Activated CD4-positive, alpha-beta T cell treated with anti-CD3 and anti-CD28 coated beads for 36 hours (primary cell): ENCODE measurements at places on chromosomes 11 and 22.

DNA sequence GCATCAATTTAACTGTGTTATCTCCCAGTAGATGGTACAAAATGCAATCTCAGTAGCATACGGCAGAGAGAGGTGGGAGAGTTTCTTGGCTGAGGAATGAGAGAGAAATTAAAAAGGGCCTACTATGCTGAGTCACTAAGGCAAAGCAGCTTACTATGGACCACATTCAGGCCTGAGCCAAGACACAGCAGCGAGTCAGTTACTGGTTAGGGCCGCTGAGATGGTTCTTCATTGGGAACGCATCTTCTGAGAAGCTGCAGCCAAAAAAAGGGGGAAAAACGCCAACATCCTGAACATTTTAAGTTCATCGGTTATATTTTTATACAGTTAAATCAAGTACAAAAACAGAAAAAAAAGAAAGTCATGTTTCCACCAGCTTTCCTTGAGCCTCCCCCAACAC is 61.1 kb upstream of the BDNF start:
- DNase-seq = no peak

GRCh38 chr11:45026835-45027234 is 76.2 kb upstream of the TP53I11 start:
- DNase-seq = no peak

GRCh38 chr11:1178201-1178885 is 20.6 kb downstream of the MUC5AC start:
- no peak for DNase-seq

DNA sequence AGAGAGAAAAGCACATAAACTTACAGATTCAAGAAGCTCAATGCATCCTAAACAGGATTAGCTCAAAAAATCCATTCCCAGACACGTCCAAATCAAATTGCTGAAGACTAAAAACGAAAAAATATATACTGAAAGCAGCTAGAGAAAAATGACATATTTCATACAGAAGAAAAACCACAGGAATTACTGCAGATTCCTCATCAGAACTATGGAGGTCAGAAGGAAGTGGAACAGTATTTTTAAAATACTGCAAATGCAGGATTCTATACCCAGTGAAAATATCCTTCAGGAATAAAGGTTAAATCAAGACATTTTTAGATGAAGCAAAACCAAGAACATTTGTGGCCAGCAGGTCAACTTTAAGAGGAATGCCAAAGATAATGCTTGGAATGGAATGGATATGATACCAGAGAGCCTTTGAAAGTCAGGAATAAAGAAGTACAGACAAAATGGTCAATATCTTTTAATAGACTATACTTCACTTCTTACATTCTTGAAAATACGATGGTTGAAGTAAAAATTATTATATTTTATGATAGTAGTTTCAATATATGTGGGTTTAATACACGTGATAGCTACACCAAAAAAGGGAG is 352.9 kb downstream of the CTTN start:
- DNase-seq = no peak

DNA sequence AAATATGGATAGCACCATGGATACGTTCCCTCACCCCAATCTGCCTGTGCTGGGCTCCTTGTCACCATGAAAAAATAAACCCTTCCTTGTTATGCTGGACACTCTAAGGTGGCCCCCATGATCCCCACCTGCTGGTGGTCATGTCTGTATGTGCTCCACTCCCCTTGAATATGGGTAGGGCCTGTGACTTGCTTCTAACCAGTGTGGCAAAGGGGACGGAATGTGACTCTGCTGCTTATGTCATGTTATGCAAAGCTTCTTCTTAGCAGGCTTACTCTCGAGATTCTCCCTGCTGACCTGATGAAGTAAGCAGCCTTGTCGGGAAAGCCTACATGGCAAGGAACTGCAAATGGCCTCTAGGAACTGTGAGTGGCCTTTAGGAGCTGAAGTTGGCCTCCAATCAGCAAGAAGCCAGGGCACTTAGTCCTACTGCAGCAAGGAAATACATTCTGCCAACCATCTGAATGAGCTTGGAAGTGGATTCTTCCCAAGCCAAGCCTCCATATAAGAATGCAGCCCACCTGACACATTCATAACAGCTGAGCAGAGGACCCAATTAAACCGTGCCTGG is 159.9 kb downstream of the CCDC34 start:
- DNase-seq = no peak

DNA sequence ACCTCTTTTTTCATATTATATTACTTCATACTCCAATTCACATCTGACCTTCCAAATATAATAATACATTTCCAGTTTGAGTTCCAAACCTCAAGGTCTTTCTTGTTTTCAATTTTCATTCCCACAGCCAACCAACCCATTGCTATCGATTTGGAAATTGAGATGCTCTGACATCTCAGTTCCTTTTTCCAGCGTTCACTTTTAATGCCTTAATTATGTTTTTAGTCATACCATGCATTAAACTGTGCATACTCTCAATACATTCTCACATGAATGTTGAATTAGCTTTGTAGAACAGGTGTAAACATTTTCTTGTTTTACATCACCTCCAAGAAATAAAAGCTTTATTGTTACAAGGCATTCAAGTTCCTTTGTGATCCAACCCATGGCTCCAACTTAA is 294.2 kb upstream of the ANO3 start:
- no peak for DNase-seq

DNA sequence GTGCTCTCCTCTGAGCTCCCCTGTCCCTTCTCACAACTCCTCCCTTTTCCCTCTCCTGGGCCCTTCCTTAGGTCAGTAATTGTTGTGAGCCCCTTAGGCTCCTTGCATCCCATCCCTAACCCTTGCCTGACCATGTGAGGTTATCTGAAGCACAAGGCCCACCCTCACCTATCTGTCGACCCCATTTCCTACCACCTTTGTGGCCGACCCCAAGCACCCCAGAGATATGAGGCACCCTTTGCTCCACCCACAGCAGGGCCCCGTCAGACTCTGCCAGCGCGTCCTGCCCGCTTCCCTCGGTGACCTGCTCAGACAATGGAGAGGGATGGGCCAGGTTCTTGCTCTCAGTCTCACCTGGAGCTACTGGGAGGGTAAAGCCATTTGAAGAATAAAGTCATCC is 1.3 kb downstream of the GNG3 start:
- DNase-seq = peak; percentile 65

- DNase-seq = no peak
Observed at GRCh38 chr11:1570531-1570895, 1.6 kb downstream of the DUSP8 start.

- no peak for DNase-seq
Observed at GRCh38 chr11:78548911-78549590, 25.6 kb downstream of the NARS2 start.

GRCh38 chr22:50274311-50274710 is 4.1 kb upstream of the MAPK11 start:
- DNase-seq = peak; percentile 71

DNA sequence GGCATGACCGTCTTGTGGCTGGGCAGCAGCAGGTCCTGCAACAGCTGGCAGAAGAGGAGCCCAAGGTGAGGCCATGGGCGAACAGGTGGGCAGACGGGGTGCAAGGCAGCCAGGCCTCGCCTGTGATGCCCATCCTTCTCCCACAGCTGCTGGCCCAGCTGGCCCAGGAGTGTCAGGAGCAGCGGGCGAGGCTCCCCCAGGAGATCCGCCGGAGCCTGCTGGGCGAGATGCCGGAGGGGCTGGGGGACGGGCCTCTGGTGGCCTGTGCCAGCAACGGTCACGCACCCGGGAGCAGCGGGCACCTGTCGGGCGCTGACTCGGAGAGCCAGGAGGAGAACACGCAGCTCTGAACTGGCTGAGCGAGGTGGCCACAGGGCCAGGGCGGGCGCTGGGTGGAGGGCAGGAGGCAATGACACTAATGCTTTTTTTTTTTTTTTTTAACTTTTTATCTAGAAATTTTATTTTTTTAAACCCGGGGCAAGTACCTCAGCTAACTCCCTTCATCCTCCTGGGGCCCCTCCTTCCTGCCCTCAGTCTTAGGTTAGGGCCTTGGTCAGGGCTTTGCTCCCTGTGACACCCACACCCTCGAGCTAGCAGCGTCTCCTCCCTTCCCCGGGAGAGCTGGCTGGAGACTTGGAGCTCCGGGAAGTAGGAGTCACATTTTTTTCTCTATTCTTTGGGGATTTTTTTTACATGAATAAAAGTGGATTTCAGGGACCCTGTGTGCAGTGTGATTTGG is 16.0 kb downstream of the PLCB3 start:
- DNase-seq = no peak

GRCh38 chr22:20982563-20982882 is 426 bp downstream of the LZTR1 start:
- DNase-seq = peak; percentile 25

- DNase-seq = peak; percentile 74
Observed at GRCh38 chr22:46561435-46561905, 24.1 kb upstream of the CELSR1 start.

DNA sequence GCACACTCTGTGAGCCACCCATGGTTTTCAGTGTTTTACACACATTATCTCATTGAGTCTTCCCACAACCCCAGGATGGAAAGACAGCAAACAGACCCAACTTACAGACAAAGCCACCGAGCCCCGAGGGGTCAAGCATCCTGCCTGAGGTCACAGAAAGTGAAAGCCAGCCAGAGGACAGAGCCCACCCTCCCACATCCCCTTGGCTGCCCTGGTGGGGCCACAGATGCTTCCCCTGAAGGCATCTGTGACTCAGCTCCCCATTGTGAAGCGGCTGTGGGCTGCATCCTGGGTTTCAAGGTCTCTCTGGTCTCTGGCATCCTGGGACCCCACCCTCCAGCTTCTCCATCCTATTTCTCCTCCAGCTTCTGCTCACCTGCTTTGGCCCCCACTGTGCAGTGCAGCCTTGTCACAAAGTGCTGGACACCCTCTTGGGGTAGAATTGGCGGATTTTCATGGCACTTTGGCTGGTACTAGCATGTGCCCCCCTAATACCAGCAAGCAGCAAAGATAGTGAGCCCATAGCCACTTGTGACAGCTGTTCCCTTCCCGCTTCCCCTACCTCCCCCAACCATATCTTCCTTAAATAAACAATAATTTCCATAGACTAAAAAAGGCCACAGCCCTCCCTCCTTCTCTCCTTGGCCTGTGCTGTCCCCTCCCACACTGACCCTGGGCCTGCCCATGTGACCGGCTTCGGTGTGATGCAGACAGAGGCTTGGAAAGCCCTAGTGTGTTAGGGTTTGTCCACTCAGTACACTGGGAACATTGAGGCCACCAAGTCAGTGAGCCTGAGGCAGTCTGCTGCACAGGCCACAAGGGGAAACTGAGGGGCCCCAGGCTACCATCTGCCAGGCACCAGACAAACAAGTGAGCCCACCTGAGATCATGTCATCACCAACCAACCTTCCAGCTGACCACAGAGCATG is 53.9 kb upstream of the SHISAL1 start:
- no peak for DNase-seq

DNA sequence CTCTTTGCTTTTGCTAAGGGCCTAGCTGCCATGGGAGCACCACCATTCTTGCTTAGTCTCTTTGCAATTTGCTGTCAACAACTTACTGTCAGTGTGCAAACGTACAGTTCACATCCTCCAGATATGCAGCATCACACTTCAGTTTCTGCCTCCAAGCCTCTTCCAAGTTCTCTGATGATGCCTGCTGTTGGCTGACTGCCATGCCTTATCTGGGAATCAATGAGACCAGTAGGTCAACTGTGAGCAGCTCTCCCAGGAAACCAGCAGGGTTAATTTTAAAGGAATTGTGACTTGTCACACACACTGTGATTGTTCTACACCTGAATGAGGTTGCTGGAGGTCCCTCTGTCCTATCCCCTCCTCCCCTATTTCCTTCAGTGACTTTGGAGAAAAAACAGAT is 56.0 kb downstream of the COPB1 start:
- no peak for DNase-seq

- DNase-seq = no peak
Observed at GRCh38 chr11:45262900-45263299, 23.2 kb downstream of the SYT13 start.

- no peak for DNase-seq
Observed at GRCh38 chr11:46452918-46453517, 61.4 kb upstream of the CHRM4 start.

GRCh38 chr11:60739114-60739513 is 14.6 kb downstream of the MS4A18 start:
- no peak for DNase-seq

DNA sequence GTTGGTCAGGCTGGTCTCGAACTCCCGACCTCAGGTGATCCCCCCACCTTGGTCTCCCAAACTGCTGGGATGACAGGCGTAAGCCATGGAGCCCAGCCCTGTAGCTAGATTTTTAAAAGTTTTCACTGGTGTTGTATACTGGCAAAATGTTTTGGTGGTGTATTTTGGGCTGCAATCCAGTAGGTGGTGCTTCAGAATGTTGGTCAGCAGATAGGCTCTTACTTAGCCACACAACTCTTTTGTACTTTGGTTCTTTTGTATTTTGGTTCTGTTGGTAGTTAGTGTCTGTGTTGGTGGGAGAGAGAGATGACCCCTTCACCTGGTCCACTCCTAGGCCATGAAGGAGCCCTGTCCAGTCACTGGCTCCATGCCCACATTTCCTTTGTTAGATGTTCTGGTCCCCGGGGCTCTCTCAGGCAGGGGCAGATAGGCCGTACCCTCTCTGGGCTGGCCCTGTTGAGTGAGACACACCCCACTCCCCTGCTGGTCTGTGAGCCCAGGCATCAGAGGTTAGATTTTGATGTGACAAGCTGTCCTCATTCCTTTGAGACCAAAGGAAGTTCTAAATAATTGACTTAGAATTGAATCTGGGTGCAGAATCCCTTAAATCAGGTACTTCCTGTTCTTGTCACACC is 123.8 kb downstream of the DDX10 start:
- peak; percentile 8 for DNase-seq

- DNase-seq = no peak
Observed at GRCh38 chr11:12402025-12402424, 24.7 kb downstream of the PARVA start.

- DNase-seq = no peak
Observed at GRCh38 chr22:19438298-19438697, 6.0 kb downstream of the MRPL40 start.

DNA sequence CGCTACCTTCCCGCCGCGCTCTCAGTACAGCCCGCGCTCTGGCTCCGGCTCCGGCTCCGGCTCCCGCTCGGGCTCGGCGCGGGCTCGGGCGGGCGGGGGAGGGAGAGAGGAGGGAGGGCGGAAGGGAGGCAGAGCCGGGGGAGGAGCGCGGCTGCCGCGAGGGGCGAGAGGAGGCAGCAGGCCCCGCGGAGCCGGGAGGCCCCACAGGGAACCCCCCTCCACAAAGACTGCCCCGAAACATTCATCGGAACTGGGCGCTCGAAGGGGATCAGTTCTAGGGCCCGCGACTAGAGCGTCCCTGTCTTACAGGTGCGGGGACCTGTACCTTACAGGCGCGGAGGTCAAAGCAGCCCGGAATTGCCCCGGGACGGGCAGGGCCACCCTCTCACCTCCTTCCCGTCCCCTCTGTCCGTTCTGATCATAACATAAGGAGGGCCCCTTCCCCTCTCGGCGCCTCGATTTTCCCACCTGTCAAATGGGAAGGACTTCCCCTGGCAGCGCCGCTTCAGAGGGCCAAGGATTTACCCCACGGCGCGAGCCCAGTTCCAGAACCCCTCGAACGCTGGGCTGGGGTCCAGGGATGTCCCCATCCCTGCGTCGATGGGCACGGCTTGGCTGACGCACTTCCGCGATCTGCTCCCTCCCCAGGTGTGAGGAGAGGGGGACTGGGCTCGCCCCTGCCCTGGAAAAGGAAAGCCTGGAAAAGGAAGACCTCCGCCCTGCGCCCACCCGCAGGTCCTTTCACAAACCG is at the start of gene SHISA8:
Gene SHISA8 (minus strand): TSS at position 40 of the 751 bp plus-strand sequence. CDS start 407 bp downstream, outside the sequence.
- peak; percentile 79 for DNase-seq
